ENCODE measurements at places on chromosomes 12 and 14.

GRCh38 chr12:88298761-88299242 is 156.7 kb downstream of the TMTC3 start:
- no peak for DNase-seq

GRCh38 chr12:42496886-42497285 is 92.7 kb downstream of the PRICKLE1 start:
- no peak for DNase-seq

DNA sequence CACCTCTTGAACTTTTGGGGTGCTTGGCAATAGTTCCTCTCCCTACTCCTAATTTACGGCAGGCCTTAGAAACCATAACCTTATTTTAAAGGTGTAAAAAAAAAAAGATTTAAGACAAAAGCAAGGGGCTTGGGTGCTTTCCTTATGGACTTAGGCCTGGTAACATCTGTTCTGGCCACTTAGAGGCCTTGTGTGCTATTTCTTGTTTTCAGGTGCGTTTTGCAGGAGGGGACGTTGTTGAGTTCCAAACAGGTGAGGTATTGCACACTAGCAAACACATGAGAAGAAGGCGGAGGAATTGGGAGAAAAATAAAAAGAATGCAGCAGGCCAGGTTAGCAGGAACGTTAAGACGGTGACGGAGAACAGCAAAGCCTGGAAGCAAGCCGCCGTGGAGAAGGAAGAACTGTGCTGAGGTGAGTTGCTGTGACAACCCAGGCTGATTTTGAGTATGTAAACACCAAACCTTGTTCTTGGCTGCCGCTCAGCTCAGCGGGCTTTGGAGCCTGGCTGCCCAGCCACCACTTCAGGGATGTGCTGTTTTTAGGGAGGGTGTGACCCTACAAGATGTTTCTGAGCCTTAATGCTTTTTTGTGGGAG is 17.3 kb downstream of the EMG1 start:
- no peak for DNase-seq

DNA sequence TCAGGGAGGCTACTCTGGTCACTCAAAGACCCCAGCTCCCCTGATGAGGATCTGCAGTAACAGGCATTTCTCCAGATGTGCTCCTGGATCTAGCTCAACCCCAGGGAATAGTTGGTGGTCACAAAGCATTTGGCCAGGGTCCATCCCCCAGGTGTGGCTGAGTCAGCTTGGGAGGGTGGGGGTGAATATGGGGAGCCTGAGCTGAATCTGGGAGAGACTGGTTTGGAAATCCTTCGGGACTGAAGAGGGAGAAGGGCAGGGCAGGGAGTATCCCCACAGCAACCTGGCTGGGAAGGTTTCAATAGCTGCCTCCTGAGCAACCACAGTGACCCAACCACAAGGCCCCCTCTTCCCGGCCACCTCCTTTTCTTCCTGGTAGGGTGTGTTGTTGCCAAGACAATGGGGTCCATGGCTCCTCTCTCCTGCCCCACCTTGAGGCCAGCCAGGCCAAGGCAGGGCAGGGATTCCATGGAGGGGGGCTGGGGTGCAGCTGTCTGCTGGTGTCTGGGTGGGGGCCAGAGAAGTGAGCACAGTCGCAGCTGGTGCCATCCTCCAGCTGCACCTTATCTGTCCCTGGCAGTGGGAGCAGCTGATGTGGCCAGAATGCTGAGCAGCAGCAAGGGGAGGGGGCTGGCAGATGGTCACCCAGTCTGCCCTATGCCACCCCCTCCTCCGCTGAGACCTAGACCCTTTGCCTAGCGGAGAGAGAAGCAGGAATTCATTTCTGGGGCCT is 5.5 kb downstream of the ASIC1 start:
- DNase-seq, result no peak

DNA sequence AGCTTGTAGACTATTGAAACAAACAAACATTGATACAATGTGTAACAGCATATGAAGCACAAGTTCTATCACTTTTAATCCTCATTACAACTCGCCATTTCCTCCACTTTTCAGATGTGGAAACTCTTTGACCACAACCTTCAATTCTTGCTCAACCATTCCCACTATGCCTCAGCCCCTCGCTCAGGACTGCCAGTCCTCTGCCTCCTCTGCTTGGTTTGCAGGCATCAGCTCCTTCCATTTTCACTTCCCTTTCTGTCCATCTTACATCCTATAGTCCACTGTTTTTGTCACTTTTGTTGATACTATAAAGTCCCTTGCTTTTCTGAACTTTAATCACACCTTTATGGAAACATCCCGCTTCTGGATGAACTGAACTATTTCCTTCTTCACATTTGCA is 28.2 kb upstream of the CD27 start:
- DNase-seq, result no peak

GRCh38 chr12:26845057-26845666 is 12.2 kb upstream of the ITPR2 start:
- DNase-seq, result no peak

DNA sequence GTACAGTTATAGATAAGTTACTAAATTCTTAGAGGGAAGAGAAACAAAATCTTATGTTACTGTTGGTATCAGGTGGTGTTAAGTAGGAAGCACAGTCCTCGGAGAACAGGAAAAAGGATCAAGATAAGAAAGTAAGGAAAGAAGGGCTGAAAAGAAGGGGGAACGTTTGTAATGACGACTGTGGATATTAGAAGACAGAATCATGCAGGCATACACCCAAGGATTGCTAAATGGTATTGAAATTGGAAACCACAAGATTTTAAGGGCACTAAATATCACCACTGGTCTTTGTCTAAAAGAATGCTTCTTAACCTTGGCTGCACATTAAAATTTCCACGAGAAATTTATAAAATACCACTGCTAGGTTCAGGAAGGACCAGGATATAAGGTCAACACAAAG is 34.1 kb upstream of the ERGIC2 start:
- DNase-seq, result no peak

DNA sequence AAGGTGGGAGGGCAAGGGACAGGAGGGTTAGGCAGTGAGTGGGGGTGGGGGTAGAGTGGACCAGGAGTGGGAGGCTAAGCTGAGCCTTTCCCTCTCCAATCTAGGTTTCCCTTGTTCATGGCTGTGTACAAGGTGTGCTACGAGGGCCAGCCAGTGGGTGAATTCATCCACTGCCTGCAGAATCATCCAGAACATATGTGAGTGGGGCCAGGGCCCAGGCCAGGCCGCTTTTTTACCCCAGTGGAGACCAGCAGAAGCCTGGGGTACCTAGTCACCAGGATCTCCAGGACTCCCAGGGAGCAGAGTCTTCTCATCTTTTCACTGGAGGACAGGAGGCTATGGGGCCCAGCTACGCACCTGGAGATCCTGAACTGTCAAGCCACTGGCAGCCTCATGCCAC is 2.7 kb upstream of the COX14 start:
- DNase-seq, result no peak

- DNase-seq, result no peak
Measured at GRCh38 chr14:93716746-93717667, 71.3 kb downstream of the PRIMA1 start.

GRCh38 chr14:45201905-45202304 is 51.1 kb downstream of the MIS18BP1 start:
- no peak for DNase-seq

- DNase-seq, result no peak
Measured at GRCh38 chr12:109764776-109765445, 51.3 kb downstream of the FAM222A start.

- no peak for DNase-seq
Measured at GRCh38 chr12:4775936-4776335, 55.7 kb downstream of the GALNT8 start.

DNA sequence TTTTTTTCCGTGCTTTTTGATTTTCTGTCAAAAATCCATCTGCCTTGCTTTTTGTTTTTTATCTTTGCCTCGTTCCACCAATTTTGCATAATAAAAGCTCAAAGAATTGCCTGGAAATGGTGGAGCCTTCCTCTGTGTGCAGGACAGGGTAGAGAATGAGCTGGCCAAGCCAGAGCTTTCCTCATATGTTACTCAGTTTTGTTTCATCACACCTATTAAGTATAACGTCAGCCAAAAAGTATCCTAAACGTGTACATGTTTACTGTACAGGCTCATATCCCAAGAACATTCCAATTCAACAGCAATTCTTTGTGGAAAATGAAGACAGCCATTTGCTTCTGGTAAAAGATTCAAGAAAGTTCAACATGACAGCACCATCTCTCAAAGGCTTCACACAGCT is 191.2 kb upstream of the LMNTD1 start:
- no peak for DNase-seq

DNA sequence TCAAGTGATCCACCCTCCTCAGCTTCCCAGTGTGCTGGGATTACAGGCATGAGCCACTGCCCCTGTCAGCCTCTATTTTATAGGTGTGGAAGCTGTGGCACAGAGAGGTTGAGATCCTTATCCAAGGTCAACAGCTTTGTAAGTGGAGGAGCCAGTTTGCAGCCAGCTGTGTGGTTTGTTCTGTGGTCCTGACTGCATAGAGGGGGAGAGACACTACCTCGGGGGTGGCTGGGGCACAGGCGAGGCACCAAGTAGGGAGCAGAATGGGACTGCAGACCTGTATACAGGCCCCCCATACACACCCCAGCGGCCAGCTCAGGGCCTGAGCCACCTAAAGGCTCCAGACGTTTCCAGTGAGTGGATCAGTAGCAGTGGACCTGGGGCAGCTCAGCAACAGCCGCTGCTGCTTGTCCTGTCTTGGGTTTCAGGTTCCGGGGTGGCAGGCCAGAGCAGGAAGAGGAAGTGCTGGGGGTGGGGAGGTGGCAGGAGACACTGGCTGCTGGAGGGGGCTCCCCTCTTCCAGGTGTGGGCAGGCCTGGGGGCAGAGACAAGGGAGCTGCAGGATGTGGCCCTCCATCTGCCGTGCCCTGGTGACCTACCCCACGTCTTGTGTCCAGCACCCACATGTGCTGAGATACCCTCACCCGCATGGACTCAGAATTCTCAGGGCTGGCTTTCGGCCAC is 11.0 kb downstream of the ORAI1 start:
- no peak for DNase-seq

GRCh38 chr12:16070113-16070512 is 159.0 kb downstream of the DERA start:
- DNase-seq, result no peak

- DNase-seq, result no peak
Measured at GRCh38 chr12:24470050-24470449, 478.9 kb downstream of the BCAT1 start.

DNA sequence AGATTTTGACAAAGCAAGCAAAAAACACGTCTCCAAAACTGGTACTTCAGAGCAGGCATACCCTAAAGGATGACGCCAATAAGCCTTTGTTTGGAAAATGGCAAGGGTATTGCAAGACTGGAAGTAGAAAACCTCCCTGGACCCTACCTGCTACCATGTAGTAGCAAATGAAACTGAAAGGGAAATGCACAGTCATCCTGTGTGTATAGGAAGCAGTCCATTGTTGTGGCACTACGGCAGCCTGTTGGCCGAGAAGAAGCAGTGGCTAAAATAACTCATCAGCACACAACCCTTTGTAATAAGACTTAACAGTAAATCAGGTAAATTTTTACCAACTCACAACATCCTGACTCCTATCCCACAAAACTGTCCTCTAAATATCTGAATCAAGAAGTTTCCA is 386.4 kb downstream of the RGS6 start:
- no peak for DNase-seq

DNA sequence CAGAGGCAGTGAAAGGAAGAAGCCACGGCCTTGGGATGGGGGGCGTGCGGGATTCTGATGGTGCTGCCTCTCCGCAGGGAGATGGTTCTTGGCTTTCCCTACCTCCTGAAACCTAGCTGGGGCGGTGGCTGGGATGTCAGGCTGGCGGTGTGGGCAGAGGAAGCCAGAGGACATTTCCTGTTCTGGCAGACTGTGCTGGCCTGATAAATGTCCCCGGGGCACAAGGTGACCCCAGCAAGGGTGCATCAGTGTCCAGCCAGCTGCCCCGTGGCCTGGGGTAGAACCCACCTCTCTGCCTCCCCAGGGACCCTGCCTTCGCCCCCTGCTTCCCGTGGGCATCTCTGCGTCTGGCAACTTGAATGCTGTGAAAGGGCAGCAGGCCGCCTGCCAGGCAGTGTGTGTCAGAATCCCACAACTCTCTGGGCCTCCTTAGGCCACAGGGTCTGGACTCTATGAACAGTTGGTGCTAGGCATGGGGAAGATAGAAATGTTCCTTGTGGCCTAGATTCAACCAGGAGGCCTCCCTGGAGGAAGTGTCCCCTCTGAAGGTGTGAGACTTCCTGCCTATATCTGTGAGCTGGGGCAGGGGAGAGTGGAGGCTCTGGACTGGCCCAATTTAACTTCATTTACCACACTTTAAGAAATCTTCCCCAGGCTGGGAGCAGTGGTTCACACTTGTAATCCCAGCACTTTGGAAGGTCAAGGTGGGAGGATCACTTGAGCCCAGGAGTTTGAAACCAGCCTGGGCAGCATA is 4.9 kb downstream of the SH2B3 start:
- DNase-seq, result no peak

- DNase-seq, result no peak
Measured at GRCh38 chr14:50941151-50941550, 3.1 kb downstream of the PYGL start.

- no peak for DNase-seq
Measured at GRCh38 chr14:77205566-77205965, 24.0 kb downstream of the TMEM63C start.

DNA sequence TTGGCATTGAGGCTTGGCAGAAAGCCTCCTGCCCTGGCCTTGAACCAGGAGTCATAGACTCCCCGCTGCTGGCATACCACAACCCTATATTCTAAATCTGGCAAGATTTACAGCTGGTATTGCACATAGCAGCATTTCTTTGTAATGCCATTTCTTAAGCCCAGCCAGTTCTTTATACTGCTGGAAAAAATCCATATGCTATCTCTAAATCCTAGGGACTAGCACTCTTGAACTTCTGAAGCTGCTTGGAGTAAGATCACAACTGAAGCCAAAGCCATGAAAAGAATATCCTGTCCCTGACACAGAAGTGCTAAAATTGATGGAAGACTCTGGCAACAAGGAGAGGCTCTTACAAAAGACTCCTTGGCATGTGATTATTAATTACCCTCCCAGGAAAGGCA is 89.3 kb downstream of the KCNC2 start:
- DNase-seq, result no peak

DNA sequence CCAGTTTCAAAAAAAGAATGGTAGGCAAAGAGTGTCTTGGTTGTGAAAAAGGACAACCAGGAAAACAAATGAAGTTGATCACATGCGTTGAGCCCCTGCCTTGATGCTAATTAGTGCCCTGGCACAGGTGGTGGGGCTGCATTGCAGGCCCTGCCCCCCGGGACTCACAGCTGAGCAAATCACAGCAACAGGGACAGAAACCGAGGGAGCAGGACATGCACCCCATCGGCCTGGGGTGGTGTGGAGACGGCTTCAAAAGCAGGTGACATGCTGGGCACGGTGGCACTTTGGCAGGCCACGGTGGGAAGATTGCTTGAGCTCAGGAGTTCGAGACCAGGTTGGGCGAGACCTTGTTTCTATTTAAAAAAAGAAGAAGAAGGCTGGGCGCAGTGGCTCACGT is 1.1 kb upstream of the PAPLN start:
- DNase-seq, result no peak

DNA sequence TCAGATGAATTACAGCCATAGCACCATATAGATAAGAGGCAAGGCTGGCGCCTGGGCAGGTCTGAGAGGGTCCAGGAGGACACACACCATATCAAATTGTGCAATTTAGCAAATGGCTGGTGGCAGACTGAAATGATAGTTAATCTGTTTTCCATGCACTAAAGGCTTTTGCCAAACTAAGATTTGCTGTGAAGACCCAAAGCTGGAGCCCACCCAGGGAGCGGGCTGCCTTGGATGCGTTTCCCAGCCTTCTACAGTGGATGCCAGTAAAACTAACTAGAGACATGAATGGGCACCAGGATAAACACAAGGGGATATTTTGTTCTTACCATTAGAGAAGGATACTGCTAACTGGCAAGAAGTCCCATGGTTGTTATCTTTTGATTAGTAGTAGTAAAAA is 475.1 kb downstream of the DPF3 start:
- no peak for DNase-seq

GRCh38 chr12:102478405-102479098 is 1.8 kb downstream of the IGF1 start:
- DNase-seq, result peak; percentile 7

Data from activated naive CD8-positive, alpha-beta T cell treated with anti-CD3 and anti-CD28 coated beads, Interleukin-2, amount 50 U/mL, for 16 hours (primary cell).